Upper lobe of left lung (tissue), 6 donors: ENCODE measurements at places on chromosomes 2 and 18. TPM values are rescaled to one million over a fixed set of nuclear protein-coding genes. Genes with fewer than 3 reads are reported as not detected.

The FAM237A gene
- not detected for total RNA-seq

The CFAP65 gene
- total RNA-seq: 18.7 TPM

The TMEM247 gene
- not detected for total RNA-seq

The ACTR1B gene
- total RNA-seq: 77.8 TPM

The GPC1 gene
- total RNA-seq: 25.1 TPM

The MERTK gene
- 22.0 TPM for total RNA-seq

The DSC2 gene
- total RNA-seq: 4.2 TPM

The LRPPRC gene
- total RNA-seq: 40.4 TPM

The KANSL3 gene
- total RNA-seq: 45.0 TPM

The DNAH7 gene
- total RNA-seq: 5.5 TPM

- no peak for DNase-seq
These were observed 199.6 kb downstream of the PHLPP1 start for GRCh38 chr18:62914871-62915392.

DNA sequence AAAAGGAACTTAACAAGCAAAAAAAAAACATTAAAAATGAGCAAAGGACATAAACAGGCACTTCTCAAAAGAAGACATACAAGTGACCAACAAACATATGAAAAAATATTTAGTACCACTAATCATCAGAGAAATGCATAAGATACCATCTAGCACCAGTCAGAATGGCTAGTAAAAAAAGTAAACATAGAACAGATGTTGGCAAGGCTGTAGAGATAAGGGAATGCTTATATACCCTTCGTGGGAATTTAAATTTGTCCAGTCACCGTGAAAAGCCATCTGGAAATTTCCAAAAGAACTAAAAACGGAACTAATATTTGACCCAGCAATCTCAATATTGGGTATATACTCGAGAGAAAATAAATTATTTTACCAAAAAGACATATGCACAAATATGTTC, 1751.3 kb upstream of the LRRTM1 start:
- no peak for DNase-seq

DNA sequence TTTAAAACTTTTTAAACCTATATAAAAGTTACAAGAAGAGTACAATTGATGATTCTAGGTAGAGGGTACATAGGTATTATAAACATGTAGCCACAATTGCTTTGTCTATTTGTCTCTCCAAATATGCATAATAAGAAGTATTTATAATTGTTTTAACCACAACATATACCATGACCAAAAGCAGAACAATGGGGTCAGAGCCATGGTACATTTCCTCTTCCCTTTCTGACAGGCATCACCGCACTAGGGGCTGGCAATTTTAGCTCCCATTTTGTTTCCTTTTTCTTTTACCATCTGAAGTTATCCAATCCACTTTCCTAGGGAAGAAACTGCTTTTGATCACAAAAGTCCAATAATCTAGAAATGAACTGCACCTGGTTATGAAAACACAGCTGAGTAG, 49.3 kb downstream of the TMX3 start:
- DNase-seq: no peak

GRCh38 chr2:163389838-163390237, 346.0 kb downstream of the FIGN start:
- no peak for DNase-seq

DNA sequence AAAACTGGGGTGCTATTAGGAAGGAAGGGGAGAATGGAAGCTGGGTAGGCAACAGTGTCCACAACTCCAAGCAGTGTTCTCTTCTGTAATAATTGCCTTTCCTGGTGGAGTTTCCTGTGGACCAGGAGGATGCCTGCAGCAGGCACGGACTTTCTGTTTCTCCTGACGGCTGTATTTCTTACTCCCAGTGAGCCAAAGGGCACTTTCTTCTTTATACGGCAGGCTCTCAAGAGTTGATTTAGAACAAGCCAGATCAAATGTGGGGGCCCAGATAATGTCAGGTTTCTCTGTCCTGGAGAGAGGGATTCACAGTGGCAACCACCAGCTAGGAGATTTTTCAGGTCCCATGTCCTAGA, 13.0 kb upstream of the PROC start:
- DNase-seq: no peak

DNA sequence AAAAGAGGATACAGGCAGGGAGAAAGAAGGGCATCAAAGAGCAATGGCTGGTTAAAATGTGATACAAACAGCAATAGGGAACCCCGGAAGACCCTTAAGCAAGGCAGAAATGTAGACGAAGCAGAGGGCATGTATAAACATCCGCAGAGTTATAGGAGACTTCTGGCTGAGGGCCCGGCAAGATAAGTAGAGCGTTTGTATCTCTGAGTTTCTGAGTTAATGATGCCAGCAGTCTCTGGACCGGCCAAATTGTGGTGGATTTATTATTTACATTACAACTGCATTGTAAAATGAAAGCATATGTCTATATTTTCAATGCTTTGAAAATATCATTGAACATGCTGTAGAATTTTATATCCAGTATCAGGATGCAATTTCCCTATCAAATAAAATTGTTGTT, 148.0 kb upstream of the KCTD1 start:
- DNase-seq: no peak

GRCh38 chr2:118671701-118672454, 175.6 kb downstream of the EN1 start:
- no peak for DNase-seq

DNA sequence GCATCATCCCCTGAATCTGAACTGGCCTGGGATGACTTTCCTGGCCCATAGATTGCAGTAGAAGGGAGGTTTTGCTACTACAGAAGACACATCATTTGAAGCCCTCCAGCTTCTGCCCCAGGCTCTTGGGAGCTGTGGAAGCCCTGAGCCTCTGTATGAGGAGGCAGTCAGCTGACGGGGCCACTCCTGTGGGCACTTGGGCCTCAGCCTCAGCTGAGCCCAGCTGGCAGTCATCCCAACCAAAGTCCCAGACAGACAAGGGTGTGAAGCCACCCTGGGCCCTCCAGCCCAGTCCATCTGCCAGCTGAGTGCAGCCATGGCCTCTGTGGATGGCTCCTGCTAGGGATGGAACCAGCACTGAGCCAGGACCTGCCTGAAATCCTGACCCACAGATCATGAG, 502.3 kb upstream of the HS6ST1 start:
- DNase-seq: no peak

- no peak for DNase-seq
These were observed 673.9 kb downstream of the TRIB2 start for GRCh38 chr2:13390676-13391075.

DNA sequence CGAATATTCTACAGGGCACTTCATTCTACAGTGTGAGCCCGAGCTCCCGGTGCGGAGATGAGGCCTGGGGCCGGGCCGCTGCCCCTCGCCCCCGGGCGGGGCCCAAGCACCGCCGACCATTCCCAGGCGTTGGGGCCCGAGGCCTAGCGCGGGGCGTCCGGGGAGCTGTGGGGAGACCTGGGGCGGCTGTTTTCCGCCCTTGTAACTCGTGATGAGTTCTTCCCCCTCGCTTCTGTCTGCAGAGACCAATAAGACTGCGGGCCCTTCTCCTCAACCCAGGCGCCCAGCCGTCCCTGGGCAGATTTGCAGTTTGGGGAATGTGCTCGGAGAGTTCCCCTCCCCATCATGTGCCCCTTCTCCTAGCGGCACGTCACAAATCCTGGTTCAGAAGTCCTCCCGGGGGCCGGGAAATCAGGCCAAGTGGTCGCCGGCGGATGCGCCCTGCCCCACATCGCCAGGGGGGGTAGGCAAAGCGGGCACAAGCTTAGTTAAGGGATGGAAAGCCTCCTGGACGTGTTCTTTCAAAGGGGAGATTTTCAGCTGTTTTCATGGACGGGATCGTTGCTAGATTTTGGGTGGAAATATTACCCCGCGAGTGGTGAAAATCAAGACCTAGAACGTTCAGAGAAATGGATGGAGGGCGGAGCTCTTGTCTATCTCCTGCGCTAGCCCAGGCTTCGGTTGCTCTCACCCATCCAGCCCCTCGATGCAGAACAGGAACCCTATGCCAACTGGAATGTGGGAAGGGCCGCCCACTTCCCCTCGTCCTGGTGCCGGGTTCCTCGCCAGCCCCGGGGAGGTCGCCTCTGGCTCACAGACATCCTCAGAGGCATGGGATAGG, 18.8 kb upstream of the HAAO start:
- peak; percentile 90 for DNase-seq

DNA sequence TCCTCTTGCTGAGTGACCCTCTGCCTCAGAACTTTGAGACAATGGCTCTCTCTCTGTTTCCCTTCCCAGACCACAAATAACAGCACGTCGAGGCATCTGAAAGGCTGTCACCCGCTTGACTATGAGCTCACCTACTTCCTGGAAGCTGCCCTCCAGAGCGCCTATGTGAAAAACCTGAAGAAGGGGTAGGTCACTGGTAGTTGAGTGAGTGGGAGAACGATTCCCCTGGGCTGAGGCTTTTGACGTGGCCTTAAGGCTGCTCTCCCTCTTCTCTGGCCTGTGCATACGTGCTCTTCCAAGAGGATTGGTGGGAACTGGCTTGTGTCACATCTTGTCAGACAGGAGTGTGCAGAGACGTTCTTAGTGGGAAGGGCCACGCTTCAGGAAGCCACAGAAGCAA, 63.1 kb upstream of the MCFD2 start:
- no peak for DNase-seq

- no peak for DNase-seq
These were observed 66.7 kb upstream of the TEX51 start for GRCh38 chr2:126832014-126832413.

- DNase-seq: no peak
These were observed 22.6 kb upstream of the GIGYF2 start for GRCh38 chr2:232674491-232674890.

- DNase-seq: no peak
These were observed 911 bp upstream of the PTPRM start for GRCh38 chr18:7566244-7566566.

GRCh38 chr18:23668731-23669130, 6.0 kb upstream of the ANKRD29 start:
- no peak for DNase-seq

GRCh38 chr2:8594731-8595427, 87.0 kb upstream of the ID2 start:
- DNase-seq: peak; percentile 19

- DNase-seq: no peak
These were observed 25.9 kb downstream of the CD8A start for GRCh38 chr2:86764661-86765309.

DNA sequence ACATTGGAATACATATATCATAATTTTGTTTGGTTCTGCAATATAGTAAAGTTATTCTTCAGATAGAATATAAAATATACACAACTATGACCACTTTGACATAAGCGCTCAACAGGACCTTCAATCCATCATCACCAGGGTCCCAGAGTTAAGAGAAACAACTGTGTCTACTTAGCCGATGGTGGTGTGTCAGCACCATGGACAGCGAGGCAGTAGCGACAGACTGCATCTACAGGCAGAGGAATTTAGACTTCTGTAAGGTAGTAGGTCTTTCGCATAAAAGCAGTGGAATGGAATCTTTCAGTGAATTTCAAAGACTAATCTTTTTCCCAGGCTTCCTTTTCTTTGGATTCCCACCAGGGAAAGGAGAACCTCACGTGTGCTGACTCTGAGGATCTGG, 20.5 kb upstream of the LRPPRC start:
- no peak for DNase-seq

DNA sequence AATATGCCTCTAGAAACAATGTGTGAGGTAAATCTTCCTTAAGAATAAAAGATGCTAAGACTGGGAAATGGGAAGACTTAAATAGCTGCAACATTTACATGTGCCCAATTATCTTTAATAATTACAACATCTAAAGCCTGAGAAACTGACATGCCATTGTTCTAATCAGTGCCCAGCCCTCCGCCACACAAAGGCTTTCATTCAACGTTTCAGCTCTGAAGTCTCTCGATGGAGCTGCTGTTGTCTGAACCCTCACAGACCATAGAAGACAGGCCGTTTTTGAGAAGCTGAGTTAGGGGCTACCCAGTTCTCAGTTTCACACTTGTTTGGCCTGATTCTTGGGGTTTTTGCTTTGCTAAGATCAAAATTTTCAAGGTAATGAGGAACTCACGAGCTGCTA, 315.4 kb upstream of the CHST9 start:
- DNase-seq: no peak
